ENCODE measurements at places on chromosomes 3 and 15.
A peak's percentile ranks its signal among the peaks of the same experiment; 100 is the strongest.

GRCh38 chr3:10585945-10586344 is 80.6 kb upstream of the ATP2B2 start:
- no peak for DNase-seq

DNA sequence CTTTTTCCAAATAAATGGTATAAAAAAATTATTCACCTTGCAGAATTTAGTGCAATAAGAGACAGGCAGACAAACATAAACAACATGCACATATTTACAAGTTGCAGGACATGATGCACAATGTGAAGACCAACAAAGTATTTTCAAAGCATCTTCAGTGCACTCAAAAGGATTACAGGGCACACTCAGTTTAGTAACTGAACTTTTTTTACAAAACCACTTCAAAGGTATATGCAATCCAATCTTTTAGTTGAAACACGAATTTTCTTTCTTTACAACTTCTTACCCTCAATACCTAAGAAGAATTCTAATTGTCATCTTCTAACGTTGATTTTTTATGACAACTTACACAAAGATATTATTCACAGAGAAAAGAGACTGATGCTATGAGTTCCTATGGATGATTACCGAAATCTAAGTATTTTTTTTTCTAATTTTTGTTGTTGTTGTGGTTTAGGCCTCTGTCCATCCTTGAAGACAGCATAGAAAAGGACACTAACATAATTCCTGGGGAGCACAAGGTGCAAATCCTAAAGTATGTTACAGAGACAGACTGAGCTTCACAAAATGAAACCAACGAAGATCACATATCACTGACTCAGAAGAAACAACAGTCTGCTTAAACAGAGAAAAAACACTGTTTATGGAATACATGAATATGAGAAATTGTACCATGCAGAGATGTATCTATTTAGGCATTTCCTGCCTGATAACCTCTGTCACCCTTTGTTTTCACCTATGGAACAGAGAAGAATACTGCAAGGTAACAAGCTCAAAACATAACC is 50.3 kb downstream of the ZMAT3 start:
- DNase-seq: no peak

GRCh38 chr3:111882799-111883198 is 23.7 kb downstream of the PHLDB2 start:
- DNase-seq: peak; percentile 12

GRCh38 chr3:45425237-45425933 is 37.0 kb downstream of the LARS2 start:
- DNase-seq: no peak

DNA sequence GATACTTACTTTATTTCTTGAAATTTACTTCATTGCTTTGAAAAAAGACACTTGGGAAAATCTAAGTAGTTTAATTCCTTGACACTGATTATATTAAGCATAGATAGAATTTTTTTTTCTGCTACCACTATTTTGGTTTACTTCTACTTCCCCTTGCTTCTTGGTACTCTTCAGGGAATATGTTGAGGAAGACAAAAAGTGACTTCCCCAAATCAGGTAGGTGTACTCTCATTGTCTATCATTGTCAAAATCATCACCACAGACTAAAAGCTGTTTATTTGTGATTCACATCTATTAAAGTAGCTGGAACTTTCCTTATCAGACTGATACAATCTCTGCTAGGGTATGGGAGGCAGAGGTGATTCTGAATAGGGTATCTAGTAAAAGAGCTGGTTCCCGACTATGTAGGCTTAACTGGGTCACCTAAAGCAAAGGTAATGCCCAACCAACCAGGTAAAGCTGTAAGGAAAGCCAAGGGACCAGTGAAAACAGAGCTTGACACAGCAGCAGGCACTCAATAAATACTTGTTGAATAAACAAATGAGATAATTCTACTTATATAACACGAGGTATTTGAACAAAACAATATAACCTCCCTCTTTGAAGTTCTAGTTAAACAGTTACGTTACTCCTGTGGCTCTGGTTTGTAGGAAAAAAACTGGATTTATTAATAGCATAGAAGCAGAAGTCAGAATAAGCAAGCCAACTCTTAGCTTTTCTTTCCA is 346.9 kb downstream of the PLCL2 start:
- DNase-seq: no peak

GRCh38 chr3:8885536-8886316 is 77.5 kb downstream of the RAD18 start:
- DNase-seq: no peak

DNA sequence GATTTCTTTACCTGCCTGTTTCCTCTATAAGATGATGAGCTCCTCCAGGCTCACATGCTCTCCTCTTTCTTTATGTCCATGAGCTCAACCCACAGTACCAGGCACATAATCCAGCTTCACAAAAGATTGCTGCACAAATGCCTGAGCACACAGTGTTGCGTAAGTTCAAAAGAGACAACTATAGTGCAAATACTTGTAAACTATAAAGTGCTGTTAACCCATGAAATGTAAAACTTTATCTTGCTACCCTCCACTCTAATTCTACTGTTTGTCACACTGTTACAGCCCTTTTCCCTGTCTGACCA is 101.0 kb upstream of the LPP start:
- no peak for DNase-seq

- peak; percentile 70 for DNase-seq
These were observed 877 bp downstream of the NIT2 start for GRCh38 chr3:100335434-100335833.

DNA sequence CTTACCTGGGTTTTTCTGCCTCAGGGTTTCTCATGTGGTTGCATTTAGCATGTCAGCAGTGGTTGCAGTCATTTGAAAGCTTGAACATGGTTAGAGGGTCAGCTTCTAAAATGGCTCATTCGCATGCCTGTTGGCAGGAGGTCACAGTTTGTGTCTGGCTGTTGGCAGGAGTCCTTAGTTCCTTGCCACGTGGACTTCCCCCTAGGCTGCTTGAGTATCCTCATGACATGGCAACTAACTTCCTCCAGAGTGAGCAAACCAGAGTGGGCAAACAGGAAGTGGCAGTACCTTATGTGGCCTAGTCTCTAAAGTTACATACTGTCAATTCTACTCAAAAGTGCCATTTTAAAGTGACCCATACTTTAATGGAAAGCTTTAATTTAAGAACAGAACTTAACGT is 3.4 kb upstream of the UNC13C start:
- no peak for DNase-seq

- DNase-seq: no peak
These were observed at the start of gene CA12 for GRCh38 chr15:63381301-63382204. Gene CA12 (minus strand): TSS chr15:63381846. CDS start chr15:63381720, 126 bp downstream.

DNA sequence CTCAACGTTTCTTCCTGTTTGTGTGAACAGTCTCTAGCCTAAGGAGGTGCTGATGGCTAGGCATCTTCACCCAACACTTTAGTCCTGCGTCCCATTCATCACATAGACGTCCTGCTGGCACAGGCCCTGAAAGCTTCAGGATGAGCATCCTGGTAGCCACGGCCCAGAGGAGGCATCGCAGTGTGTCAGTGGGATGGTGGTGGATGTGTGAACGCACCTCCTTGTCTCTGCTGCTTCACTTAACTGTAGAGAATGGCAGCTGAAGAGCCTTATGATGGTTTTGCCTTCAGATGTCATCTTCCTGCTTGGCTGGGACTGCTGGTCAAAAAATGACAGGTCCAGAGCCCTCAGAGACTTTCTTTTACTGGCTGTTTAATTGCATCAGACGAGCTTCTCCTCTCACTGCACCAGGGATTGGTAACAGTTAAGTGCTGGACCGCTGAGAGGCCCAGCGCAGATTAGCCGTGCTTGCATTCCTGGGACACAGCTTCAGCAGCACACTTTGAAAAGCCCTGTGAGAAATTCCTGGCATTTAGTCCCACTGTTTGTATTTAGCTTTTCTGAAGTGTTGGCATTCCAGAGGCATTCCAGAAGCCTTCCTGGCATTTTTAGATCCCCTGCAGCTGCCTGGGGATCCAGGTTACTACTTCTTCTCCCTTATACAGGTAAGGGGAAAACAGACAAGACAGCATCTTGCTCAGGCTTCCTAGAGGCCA is 132.4 kb upstream of the PLXNA1 start:
- no peak for DNase-seq

GRCh38 chr3:158771577-158771976 is 30.3 kb upstream of the MFSD1 start:
- DNase-seq: no peak

DNA sequence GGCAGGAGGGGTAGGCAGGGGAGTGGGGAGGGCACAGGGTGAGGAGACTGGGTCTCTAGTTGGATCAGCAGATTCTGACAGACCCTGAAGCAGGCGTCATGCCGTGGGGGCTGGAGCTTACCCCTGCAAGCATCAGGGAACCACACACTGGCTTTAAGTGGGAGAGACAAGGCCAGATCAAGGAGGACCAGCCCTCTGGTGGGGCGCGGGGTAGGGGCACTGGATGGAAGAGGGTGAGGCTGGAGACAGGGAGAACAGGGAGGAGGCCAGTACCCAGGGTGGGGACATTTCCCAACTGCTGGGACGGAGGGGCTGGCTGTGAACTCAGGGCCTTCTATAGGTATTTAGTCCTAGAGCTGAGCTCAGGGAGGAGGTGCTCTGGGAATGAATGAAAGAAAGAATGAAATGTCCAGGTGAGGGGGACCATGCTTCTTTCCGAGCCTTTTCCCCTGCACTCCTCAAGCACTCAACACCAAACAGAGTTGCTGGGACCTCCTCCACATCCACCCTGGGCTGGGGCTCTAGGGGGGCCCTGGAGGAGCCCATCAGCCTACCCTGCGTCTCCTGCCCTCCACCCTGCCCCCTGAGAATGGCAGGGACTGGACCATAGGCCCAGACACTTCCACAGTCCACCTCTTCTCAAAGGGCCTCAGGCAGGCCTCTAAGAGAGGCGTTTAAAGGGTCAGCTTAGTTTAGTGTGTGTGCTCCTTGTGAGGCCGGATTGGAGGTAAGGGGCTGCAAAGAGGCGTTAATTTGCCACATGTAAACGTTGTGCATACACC is 49.0 kb upstream of the FGD5 start:
- no peak for DNase-seq

DNA sequence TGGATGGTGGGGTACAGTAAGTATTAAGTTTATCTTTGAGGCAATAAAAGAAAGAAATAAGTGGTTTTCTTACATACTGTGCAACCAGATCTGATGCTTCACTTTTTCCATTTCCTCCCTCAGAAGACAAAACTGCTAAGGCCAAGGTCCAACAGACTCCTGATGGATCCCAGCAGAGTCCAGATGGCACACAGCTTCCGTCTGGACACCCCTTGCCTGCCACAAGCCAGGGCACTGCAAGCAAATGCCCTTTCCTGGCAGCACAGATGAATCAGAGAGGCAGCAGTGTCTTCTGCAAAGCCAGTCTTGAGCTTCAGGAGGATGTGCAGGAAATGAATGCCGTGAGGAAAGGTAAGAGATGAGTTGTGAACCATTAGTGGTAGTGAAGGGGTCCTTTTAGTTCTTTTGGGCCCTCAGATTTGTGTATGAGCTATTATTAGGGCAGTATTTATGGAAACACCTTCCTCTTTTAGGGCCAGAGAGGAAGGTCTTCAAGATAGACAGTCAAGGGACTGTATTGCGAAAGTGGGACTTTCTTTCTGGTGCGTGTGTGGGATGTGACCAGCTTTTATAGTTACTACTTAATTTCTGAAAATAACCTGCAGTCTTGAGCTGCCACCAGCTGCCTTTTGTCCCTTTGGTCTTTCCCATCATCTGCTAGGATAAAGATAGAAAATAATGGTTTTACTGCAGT is 4.6 kb downstream of the ALAS1 start:
- no peak for DNase-seq

- no peak for DNase-seq
These were observed 10.0 kb downstream of the TRPM1 start for GRCh38 chr15:31091481-31091880.

DNA sequence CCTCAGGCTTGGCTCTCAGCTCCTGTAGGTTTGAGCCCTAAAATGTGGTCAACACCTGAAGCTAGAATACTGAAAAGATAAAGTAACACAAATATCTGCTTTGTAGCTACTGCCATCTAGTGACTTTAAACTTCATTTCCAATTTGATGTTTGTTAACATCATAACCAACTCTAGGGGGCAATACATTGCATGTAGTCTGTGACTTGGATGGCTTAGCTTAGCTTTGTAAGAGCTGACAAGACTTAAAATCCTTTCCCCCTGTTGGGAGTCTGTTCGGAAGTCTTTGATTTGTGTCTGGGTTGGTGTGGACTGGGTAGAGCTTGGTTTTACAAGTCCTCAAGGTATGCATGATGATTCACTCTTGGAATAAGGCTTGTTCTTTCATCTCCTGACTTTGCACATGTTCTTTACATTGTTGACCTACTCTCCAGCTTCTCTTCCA is 51.7 kb downstream of the SCN11A start:
- peak; percentile 66 for DNase-seq

GRCh38 chr3:31561891-31562290 is 29.2 kb downstream of the STT3B start:
- DNase-seq: no peak

DNA sequence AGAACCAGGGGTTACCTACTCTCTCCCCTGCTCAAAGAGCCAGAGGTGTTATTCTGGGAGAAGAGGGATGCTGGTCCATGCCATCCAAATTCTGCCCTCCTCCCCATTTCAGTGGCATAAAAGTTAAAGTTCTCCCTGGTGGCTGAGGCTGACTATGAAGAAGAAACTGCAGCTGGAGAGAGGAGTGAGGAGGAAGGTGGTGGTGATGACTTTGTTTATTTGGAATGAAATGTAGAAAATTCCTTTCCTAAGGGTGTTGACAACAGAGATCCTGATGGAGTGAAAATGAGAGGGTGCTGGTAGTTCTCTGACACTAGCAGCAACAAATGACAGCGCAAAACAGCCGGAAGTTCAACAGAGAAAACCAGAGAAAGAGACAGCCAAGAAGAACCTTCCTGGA is 100.4 kb downstream of the PCCB start:
- DNase-seq: no peak

DNA sequence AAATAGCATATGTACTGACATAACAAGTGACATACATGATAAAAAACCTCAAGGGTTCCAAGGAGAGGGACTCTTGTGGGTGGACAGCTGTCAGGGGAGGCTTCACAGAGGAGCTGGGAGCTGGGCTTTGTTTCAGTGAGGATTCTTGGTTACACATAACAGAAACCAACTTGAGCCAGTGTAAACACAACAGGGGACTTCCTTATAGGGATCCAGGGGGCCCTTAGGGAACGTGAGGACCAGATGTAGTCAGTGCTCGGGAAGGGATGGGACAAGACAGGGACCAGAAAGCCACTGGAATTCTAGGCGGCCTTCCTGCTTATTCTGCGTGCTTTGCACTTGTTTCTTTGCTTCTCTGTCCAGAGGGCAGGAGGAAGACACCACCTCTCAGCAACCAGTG is 34.9 kb downstream of the SNAPC5 start:
- no peak for DNase-seq

GRCh38 chr15:48939648-48940047 is 24.1 kb downstream of the SHC4 start:
- no peak for DNase-seq

DNA sequence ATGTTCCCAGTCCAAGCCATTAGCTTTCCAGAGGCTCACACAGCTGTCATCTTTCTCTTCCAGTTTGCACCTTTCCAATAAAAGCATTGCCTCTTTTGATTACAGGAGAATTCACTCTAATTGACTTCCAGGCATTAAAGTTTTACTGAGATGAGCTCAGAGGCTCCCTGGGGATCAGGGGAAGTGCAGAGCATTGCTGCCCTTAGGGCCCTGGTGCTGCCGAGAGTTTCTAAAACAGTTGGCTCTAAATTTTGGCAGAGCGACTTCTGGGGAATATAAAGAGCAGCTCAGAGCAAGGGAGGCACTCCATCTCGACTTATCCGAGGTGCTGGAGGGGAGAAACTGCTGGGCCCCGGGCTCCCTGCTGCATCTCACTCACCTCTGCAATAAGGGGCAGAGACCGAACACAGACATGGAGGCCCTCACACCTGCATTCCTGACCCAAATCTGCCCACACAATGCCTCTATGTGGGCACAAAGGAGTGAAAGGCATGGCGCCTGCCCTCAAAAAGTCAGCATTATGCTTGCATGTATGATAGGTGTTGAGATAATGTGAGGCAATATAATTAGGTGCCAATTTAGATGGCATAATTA is 61.7 kb downstream of the SCN11A start:
- DNase-seq: no peak
